ENCODE measurements at places on chromosomes 6 and 20.

DNA sequence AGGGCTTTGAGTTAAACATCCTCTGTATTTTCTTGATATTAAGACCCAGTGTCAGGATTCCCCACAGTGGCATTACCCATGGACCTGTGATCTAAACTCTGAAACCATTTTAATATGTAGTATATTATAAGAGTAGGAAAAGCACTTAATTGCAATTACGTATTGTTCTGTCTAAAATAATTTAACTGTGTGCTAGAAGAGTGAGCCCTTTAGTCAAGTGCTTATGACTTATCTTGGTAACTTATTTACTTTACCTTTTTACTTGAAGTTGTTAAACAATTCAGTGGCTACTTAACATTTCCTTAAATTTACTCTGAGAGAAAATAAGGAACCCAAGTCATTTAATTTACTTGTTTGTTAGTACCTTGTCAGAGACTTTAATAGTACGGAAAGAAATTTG is 173.6 kb downstream of the CDKAL1 start:
- no peak for DNase-seq

DNA sequence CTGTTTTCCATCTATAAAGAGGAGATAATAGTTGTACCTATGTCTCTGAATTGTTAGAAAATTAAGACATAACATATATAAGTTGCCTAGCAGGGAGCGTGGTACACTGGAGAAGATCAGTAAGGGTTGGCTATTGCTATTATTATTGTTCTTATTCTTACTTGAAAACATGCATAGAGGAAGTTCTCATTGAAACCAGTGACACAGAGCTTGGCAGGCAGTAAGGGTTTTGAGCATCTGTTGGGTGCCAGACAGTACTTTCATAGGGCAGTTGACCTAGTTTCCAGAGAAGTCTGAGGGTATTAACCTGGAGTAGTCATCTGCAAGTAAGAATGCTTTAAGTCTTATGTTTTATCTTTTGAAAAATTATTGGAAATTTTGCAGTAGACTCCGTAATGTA is 13.3 kb upstream of the SGK1 start:
- no peak for DNase-seq

DNA sequence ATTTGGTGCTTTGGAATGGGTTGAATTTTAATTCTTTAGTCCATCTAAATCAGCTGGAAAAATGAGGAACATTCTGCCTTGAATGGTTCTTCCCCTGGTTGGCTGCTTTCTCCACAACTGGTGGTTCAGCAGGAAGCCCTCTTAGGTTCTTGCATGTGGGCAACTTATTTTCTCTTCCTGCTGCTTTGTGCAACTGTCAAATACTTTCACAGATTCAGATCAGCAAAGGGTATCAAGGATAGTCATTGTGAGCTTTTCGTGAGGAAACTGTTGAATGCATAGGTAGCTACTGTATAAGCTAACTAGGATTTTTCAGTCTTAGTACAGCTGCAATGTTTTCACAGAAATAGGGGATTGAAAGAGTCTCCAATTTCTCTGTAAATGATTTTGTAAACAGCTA is 72.9 kb upstream of the MRAP2 start:
- no peak for DNase-seq

DNA sequence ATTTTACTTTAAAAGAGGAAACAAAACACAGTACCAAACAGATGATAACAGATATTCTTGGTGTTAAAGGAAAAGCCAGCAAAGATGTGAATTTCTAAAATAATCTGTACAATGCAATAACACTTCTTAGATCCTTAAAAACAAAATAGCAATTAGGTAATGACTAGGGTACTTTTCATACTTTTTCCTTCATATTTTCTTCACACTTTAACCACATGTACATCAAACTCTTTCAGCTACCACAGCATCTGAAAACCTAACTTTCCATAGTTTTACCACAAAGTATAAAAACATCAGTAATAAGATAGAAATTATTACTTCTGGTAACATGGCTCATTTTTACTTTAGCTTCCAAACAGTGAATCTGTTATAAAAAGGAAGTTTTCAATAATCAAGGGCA is 141.3 kb downstream of the MMS22L start:
- DNase-seq, result no peak

DNA sequence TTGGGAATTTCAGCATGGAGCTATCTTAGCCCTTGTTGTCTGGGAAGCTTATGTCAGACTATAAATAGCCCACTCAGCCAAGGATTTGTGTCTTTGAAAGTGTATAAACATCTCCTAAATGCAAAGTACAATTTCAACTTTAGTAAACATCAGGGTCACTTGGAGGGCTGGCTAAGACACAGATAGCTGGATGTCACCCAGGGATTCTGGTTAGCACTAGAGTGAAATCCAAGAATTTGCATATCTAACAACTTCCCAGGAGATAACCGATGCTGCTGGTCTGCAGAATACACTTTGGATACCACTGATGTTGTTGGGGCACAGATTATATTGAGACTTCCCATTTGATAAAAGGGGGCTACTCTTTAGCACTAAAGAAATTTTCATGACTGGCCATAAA is 130.9 kb downstream of the PAX1 start:
- no peak for DNase-seq

Measured in endodermal cell (in vitro differentiated cells).